ENCODE measurements at places on chromosomes 3 and 15. TPM values are rescaled to one million over a fixed set of nuclear protein-coding genes. Genes with fewer than 3 reads are reported as not detected.

The MUC20 gene
- total RNA-seq = 0.22 TPM

The C2CD4A gene
- total RNA-seq = 0.12 TPM

The KLF15 gene
- total RNA-seq = 1.5 TPM

The AADACL2 gene
- not detected for total RNA-seq

The SLC6A20 gene
- not detected for total RNA-seq

The PPP1R14D gene
- not detected for total RNA-seq

The TM4SF4 gene
- total RNA-seq = not detected

The VWA5B2 gene
- not detected for total RNA-seq

The LXN gene
- 196 TPM for total RNA-seq

The EOMES gene
- not detected for total RNA-seq

The C15orf62 gene
- not detected for total RNA-seq

The TGM4 gene
- not detected for total RNA-seq

The CTXN2 gene
- total RNA-seq = not detected

The TEX264 gene
- 52.7 TPM for total RNA-seq

The RPL32 gene
- total RNA-seq = 623 TPM

The IMP3 gene
- total RNA-seq = 64.2 TPM

The FHIT gene
- 2.1 TPM for total RNA-seq

The ARPIN gene
- total RNA-seq = 12.2 TPM

The JMJD7 gene
- 5.7 TPM for total RNA-seq

The SCG5 gene
- 3.2 TPM for total RNA-seq

The PPARG gene
- total RNA-seq = 35.6 TPM

The B4GALT4 gene
- total RNA-seq = 36.0 TPM

Data from uterine smooth muscle cell (primary cell).